Tibial artery (tissue), 4 donors: ENCODE measurements at places on chromosomes 13 and 19.

- no peak for DNase-seq
These were observed 360 bp downstream of the DDX39A start for GRCh38 chr19:14418856-14419105.

DNA sequence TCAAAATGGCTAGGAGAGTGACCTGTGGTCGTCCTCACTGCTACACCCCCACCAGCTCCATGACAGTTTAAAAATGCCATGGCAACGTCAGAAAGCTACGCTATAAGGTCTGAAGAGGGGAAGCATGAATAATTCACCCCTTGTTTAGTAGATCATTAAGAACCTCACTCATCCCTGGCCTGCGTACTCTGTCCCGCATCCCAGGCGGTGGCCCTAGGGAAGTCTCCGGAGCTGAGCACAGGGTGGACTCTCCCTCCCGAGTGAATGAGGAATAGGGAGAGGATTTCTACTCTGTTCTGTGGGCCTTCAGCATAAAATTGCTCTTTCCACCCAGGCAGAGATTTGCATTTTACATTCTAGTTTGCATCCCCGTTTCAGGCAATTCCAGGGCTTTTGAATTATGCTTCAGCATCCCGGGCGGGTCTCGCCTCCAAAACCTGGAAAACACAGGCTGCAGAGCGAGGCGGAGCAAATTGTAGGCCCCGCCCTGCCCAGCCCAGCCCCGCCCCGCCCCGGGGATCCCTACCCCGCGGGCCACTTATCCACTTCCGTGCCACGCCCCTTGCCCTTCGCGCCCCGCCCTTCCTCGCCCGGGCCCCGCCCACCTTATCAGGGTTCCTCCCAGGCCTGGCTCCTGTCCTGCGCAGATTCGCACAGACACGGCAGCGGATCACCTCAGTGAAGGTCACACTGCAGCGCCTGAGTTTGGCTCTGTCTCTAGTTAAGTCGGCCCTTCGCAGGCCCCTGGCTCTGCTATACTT, 7.5 kb upstream of the ZNF525 start:
- no peak for DNase-seq

- no peak for DNase-seq
These were observed 220.4 kb downstream of the VWA8 start for GRCh38 chr13:41740479-41740878.

- no peak for DNase-seq
These were observed 875.3 kb upstream of the SLITRK5 start for GRCh38 chr13:86795858-86796257.

DNA sequence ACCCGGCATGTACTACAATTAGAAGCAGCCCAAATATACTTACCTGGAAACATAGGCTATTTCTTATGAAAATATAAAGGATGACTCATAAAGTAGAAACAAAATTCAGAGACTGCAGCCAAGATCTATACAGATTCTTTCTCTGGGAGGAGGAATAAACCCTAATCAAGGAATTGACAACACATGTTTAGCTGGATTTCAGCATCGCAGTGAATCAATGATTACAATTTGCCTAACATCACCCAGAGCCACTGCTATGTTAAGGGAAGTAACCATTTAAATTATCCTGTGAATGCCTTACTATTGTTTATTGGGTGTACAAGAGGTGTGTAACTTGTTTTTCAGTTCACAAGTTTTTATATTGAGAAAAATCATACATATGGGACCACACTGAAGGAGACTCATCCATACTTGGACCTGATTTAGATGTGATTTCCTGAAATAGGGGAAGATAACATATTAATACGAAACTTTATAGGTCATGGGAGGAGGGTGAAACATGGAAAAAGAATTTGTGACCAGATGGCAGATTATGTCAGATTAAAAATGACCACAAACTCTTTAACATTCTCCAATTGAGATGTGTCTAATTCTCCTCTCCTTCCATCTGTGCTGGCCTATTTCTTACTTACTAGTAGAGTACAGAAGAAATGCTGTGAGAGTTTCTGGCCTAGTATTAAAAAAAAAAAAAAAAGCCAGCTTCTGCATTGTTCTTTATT, 1168.4 kb downstream of the SLITRK1 start:
- no peak for DNase-seq

DNA sequence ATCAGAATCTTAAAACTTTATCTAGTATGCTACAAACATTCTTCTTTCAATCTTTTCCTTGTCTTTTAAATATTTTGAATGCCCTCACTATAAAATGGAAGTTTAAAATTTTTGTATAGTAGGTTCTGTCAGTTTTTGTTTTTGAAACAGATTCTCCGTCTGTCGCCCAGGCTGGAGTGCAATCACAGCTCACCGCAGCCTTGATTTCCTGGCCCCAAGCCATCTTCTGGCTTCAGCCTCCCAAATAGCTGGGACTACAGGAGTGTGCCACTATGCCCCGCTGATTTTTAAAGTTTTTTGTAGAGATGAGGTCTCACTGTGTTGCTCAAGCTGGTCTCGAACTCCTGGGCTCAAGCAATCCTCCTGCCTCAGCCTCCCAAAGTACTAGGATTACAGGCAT, 20.7 kb downstream of the PHF11 start:
- no peak for DNase-seq

DNA sequence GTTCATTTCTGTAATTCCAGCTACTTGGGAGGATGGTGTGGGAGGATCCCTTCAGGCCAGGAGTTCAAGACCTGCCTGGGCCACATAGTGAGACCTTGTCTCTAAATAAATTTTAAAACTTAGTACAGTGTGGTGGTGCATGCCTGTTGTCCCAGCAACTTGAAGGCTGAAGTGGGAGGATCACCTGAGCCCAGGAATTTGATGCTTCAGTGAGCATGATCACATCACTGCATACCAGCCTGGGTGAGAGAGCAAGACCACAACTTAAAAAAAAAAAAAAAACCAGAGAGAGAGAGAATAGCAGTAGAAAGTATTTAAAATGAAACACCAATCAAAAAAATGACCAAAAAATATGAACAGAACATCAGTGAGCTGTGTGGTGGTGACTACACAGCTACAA, 7.1 kb upstream of the ZNF823 start:
- DNase-seq = no peak

- DNase-seq = no peak
These were observed 3.9 kb downstream of the PIH1D1 start for GRCh38 chr19:49447485-49448431.

DNA sequence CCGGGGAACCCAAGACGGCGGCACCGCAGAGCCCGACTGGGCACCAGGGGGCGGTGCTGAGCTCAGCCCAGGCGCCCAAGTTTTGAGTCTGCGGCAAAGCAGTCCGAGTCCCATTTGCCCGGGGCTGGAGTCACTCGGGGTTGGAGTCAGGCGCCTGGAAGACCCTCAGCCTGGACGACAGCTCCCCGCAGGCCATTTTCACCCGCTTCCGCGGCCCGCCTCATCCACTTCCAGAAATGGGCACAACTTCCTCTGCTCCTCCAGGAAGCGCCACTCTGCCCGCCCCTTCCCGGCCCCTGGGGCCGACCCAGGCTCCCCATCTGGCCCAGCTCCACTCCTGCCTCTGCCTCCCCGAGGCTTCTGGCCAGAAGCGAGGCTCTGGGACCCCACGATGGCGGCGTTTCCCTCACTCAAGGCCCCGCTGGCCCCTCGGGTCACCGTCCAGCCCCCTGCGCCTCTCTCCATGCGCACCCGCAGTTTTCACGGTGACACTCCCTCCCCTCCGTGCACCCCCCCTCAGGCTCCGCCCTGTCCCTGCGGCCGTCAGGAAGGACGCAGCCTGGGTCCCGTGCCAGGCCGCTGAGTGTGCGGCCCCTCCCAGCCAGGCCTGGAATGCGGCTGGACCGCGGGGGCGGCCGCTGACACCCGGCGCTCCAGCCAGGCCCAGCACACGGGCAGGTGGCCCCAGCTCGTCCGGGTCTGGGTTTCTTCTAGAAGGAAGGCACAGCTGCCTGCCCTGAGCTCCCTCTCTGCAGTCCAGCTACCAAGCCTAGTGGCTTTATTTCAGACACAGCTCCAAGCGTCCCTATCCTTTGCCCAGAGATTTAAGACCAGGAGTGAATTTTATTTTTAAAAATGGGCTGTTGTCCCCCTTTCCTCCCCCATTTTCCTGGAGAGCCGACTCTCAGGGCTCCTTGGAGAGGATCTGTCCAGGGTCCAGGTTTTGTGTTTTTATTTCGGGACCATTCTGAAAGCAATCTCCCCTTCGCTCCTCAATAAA, 4.7 kb downstream of the SERTAD1 start:
- peak; percentile 98 for DNase-seq

GRCh38 chr13:102555914-102556553, 40.8 kb upstream of the TPP2 start:
- no peak for DNase-seq

GRCh38 chr13:20903164-20903475, 574 bp upstream of the XPO4 start:
- no peak for DNase-seq

DNA sequence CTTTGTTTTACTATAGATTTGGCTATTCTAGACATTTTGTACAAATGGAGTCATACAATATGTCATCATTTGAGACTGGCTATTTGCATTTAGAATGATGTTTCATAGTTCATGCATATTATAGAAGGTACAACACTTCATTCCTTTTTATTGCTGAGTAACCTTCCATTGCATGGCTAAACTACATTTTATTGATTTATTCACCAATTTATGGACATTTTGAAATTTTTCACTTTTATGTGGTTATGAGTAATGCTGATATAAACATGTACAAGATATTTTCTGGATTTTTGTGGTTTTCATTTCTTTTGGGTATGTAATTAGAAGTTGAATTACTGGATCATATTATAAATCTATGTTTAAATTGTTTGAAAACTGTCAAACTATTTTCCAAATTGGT, 710.3 kb upstream of the SLITRK5 start:
- DNase-seq = no peak

- DNase-seq = no peak
These were observed 926 bp downstream of the ZNF587 start for GRCh38 chr19:57850553-57851017.

DNA sequence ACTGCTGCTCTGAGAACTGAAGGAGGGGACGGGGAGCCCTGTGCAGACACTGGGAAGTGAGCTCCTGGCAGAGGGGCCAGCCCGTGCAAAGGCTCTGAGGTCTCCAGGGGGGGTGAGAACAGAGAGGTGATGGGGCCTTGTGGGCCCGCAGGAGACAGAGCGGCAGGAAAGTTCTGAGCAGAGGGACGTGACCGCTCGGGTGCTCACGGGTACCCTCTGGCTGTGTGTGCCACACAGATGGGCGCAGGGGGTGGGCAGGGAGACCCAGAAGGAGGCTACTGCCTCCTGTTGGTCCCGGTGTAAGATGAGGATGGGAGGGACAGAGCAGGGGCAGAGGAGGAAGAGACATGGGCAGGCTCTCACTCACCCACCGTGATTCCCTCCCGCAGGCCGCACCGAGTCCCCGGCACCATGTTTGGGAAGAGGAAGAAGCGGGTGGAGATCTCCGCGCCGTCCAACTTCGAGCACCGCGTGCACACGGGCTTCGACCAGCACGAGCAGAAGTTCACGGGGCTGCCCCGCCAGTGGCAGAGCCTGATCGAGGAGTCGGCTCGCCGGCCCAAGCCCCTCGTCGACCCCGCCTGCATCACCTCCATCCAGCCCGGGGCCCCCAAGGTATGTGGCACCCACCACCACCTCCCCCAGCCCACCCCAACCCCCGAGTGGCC, 27.5 kb upstream of the NCCRP1 start:
- no peak for DNase-seq

GRCh38 chr19:46357846-46358583, 11.1 kb downstream of the PPP5C start:
- DNase-seq = no peak

DNA sequence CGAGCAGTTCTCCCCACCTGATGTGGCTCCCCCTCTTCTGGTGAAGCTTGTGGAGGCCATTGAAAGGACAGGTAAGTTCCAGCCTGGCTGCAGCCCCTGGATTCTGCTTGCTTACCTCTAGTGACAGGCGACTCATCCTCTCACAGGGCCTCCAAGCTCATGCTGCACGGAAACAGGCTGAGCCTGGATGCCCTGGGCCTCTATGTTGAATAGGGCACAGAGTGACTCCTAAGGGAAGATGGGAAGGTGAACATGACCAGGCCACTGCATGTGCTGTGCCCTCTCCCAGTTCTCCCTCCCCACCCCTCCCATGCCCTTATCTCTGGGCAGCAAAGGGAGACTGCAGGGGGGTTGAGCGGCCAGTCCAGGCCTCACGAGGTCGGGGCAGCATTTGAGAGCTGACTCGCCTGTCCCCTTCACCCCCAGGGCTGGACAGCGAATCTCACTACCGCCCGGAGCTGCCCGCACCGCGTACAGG, 7.6 kb downstream of the PIK3R2 start:
- DNase-seq = no peak

DNA sequence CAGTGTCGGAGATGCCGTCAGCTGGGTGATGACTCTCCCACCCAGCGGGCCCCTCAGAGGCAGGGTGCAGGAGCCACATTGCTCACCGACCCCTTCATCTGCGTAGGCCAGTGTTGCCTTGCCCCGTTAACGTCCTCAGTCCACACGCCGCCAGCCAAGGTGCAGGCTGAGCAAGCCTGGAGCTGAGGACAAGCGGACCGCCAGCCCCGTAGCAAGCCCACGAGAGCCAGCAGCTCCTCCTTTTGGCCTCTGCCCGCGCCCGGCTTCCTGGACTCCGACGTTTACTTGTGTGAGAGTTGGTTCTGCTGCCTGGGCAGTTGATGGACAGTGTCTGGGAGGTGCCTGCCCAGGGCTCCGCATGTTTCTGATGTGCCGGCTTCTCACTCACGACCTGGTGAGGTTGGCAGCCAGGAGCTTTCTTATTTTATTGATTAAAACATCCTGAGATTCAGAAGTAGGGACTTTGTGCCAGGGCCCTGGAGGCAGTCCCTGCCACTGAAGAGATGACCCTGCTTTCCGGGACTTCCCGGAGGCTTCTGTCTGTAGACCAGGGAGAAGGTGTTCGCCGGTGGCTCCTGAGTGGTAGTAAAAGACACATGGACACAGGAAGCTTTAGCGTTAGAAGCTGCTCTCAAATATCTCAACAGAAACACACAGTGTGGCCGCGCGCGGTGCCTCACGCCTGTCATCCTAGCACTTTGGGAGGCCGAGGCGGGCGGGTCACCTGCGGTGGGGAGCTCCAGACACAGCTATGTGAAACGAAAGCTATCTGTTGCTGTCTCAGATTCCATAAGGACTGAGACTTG, 5.8 kb downstream of the DAZAP1 start:
- DNase-seq = no peak

- peak; percentile 33 for DNase-seq
These were observed 5.3 kb downstream of the PRR36 start for GRCh38 chr19:7868671-7869452.

DNA sequence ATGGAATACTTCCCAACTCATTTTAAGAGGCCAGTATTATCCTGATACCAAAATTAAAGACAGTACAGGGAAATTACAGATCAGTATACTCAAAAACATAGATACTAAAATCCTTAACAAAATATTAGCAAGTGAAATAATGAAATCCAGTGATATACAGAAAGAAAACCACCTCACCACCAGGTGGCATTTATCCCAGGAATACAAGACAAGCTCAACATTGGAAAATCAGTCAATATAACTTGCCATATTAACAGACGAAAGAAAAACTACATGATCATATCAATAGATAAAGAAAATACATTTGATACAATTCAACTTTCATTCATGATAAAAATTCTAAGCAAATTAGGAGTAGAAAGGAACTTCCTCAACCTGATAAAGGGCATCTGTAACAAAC, 6.7 kb upstream of the GNA15 start:
- no peak for DNase-seq
